Astrocyte of the spinal cord (primary cell): ENCODE measurements at places on chromosomes 16 and 17.
A peak's percentile ranks its signal among the peaks of the same experiment; 100 is the strongest.

DNA sequence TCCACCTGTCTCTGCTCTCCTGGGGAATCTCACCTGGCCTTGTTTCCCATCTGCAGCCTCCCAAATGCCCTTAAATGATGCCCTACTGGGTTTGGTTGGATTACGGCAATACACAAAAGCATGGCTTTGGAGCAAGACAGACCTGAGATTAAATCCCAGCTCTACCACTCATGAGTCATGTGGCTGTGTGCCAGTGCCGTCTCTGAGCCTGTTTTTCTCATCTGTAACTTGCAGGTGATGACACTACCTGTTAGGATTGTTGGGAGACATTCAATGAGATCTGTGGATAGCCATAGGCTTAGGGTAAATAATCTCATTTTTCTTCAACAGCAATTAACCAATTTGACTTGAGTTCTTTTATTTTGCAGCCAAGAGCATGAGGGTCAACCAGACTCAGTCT is 240.3 kb downstream of the MAF start:
- DNase-seq, result no peak

GRCh38 chr16:87143661-87144121 is 173.5 kb downstream of the C16orf95 start:
- peak; percentile 39 for DNase-seq

DNA sequence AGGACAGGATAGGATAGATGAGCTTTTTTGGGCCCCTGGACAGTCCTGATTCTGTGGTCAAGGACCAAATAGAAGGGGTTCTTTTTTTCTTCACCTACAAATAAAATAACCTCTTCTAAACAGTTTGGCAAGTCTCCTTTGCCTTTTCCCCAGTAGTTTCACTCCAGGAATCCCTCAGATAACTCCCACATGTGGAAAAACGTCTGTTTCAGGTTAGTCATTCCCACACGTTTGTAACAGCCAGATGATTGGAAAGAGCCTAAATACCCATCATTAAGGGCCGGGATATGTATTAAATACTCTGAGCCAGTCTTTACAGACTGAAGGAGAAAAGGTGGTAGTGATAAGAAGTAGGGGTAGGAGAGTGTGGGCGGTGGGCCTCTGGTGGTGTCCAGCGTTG is 58.3 kb downstream of the PLD6 start:
- peak; percentile 32 for DNase-seq

DNA sequence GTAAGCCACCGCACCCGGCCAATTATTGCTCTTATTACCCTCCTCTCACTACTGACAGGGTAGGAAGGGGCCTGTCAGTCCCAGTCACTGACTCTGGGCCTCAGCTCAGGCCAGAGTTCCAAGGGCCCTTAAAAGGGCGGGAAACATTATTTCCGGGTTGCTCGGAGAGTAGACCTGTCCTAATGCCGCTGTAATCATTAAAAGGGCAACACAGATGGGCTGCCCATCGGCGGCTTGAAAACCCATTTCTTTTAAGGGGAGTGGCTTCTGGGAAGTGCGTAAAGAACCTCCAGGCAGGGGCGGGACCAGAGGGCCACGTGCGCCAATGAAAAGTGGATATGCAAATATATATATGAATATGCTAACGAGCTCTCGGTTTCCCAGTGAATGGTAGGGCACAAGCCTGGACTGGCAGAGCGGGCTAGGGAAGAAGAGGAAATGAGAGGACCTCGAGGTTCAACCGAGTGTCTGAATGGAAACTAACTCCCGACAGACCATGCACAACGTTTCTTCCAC is 26.6 kb downstream of the PIPOX start:
- no peak for DNase-seq

DNA sequence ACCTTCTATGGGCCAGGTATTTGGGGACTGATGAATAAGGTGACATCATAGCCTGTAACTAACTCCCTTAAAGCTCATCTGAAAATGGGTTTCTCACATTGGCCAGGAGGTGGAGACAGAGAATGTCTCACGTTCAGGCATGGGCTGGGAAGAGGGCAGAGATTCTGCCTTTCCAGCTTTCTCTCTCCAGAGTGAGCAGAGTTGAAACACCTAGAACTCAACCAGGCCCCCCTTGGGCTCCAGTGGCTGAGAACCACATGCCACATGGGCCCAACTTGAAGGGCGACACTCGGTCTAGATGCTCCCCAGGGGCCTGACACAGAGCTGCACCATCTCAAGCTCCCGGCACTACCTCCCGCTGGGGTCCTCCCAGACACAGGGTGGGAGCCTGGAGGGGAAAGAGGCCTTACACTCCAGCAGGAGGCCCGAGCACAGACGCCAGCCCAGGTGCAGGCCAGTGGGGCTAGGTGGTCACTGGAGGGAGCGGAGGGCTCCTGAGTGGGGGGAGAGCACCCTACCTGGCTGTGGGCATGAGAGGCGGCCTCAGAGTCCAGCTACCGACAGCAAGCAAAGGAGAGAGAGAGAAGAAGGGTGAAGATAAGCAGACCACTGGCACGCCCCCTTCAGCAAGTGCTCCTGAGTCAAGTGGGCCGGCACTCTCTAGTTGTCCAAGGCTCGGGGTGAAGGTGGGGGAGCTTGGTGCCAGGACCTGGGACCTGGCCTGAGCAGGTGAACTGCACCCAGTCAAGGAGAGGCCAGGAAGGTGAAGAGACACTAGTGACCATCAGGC is 55.9 kb downstream of the MYO18A start:
- peak; percentile 77 for DNase-seq
